Heart left ventricle (tissue), 16 donors: ENCODE measurements at places on chromosomes 16 and 17. TPM values are rescaled to one million over a fixed set of nuclear protein-coding genes. Genes with fewer than 3 reads are reported as not detected.

The TMEM92 gene
- polyA plus RNA-seq, result 0.11 TPM

The KRT17 gene
- polyA plus RNA-seq, result not detected

The CCDC78 gene
- 1.3 TPM for polyA plus RNA-seq

The HOXB3 gene
- 0.61 TPM for polyA plus RNA-seq

The KLHL10 gene
- not detected for polyA plus RNA-seq

The CRYBA1 gene
- not detected for polyA plus RNA-seq

The AHSP gene
- not detected for polyA plus RNA-seq

The TBX21 gene
- 0.15 TPM for polyA plus RNA-seq

The KRTAP3-2 gene
- polyA plus RNA-seq, result not detected
